ENCODE measurements at places on chromosomes 12 and 14.
A peak's percentile ranks its signal among the peaks of the same experiment; 100 is the strongest.

DNA sequence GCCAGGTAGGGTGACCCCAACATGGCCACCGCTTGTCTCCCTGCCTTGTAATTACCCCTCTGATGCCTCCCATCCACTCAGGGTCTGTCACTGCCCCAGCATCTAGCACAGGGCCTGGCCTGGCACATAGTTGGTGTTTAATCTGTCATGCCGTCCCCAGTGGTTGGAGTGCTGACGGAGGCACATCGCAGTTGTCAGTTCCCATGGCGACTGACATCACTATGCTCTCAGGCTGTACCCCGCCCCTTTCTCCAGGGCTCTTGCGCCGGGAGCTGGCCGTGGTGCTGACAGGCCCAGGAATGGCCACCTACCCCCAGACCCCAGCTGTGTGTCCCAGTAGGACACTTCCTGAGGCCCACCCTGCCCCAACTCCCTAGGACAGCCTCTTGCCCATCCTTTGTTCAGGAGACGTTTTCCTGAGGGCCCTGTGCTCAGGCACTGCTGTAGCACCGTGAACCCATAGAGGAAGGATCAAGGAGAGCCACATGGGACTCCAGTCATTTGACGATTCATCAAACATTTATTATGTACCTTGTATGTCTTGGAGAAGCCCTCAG is 23.0 kb downstream of the FAM222A start:
- DNase-seq: peak; percentile 42

DNA sequence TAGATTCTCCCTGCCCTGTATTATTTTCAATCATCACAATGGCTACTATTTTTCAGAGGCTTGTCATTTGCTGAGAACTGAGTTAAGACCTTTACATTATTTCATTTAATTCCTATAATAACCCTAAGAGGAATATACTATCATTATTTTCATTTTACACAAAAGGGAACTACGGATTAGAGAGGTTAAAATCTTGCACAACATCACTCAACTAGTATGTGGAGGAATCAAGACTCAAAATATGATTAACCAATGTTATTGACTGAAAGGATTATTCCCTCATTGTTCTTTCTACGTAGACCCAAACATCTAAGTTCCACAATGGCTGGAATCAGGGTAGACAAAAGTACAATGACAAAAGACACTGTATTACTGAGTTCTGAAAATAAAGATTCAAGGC is 45.0 kb downstream of the GPR65 start:
- DNase-seq: no peak

DNA sequence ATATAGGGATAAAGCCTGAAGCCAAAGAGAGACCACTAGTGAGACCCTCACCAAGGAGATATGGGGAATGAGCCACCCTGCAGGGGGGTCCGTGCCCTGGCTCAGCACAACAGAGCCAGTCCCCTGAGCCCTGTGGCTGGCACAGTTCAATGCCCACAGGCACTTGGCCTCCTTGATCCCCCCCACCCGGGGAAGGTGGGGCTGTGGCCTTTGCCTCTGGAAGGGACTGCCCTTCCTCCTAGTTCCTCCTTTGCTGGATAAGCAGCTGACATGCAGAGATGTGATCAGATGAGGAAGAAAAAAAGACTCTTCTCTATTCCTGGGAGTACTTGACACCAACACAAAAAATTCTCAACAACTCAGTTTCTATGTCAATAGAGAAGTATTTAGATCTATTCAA is 19.9 kb downstream of the TTC7B start:
- no peak for DNase-seq

DNA sequence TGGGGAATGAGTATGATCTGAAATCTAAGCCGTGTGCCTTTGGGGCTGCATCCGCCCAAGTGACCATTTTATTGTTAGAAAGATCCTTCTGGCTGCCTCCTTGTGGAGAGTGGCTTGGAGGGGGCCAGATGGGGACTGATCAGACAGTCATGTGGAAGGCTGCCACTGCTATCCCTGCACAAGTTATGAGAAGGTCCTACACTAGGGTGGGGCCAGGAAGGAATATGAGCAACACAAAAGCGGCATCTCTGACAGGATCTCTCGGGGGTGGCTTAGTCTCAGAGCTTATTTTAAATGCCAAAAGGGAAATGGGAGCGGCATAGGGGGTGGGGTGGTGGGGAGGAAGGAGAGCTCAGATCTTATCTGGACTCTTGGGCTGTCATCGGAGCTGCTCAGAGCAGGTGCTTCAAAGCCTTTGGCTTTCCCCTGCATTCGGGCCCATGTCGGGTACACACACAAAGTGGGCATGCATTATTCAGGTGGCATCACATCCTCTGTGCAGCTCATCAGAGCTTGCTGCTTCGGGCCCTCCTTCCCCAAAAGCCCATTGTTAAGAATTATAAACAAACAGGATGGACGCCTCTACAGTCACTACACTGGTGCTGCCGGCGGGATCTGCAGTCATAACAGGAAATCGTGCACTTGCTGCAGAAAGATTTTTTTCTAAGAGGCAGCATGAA is 805.4 kb downstream of the VRK1 start:
- no peak for DNase-seq

DNA sequence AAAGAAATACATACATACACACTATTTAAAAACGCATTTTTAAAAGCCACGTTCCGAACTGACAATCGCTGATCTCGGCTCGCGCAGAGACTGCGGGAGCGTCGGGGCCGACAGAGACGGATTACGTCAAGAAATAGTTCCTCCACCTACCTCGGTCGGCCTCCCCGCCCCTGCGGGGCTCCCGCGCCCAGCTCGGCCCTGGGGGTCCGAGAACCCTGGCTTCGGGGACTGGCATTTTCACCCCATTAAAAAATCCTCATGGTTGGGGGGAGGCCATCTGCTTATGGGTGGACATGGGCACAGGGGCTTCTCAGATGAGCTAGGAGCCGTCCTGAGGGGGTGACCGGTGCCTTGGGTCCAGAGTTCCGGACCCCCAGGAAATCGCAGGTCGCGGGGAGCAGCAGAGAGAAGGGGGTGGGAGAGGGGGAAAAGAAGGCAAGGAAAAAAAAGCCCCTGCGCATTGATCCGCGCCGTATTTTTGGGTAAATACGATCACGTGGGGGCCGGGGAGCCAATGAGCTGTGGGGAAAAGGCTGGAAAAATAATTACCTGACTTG is 324 bp upstream of the HOXC9 start:
- DNase-seq: no peak

DNA sequence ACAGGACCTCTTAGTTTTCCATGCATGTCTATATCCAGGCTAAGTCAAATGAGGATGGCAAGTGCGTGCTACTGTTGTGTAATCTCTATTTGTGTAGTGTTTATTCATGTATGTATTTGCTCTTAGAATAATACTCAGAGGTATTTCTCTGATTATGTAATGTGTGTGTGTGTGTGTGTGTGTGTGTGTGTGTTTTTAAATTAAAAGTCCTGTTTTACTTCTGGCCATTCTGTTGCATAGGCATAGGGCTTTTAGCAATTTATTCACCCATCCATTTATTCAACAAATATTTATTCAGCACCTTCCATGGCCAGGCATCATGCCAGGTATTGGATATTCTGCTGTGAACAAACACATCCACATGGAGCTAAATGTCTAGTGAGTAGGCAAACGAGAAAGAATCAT is 63.5 kb downstream of the PELI2 start:
- DNase-seq: no peak

- DNase-seq: no peak
Observed at GRCh38 chr12:95200128-95200894, 17.0 kb downstream of the FGD6 start.

DNA sequence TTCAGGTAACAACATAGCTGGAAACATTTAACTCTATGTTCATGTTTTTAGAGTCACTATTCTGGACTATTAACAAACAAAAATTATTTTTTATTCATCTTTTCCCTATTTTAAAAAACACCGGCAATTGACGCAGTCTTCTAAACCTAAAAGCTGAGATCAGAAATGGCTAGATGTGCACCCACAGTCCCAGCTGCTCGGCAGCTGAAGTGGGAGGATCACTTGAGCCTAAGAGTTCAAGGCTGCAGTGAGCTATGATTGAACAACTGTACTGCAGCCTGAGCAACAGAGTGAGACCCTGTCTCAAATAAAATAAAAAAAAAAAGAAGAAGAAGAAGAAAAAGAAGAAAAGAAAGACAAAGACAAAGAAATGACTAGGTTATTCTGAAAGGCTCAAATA is 64.5 kb downstream of the PAX9 start:
- no peak for DNase-seq

DNA sequence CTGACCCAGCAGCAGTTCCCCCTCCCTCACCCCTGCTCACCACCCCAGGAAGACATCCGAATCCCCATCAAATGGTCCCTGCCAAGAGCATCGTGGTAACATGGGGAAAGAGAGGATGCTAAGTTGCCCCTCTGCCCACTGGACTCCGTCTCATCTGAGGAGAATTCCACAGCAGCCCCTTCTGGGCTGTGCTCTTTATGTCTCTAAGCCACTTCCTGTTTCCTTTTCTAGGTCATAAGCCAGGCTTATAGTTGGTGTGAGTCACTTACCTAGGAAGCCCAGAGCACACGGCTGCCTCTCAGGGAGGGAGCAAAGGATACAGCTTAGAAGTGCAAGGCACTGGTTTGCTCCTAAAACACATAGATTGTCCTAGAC is 76.0 kb downstream of the VCPKMT start:
- peak; percentile 71 for DNase-seq

DNA sequence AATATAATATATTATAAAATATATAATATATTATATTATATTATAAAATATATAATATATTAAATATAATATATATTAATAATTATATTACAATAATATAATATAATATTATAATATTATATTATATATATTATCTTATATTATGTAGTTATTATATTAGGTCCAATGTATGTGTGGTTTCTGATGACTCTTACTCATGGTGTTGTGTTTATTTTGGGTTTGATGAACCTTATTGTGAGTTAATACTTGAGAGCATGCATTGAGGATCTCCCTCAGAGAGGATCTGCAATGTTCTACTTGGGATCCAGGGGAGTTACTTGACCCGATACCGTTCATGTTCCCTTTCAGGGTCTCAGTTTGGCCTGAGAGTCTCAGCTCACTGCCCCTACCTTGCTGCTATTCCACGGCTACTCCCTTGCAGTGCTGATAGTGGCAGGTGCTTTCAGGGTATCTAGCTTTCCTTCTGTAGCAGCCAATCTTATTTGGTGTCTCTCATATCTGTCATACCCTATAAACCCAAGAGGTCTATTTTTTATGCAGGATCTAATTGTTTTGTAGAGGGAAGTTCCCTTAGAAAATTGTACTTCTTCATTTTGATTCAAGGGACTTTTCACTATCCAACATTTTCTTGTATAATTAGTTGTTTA is 89.1 kb upstream of the ZDHHC17 start:
- no peak for DNase-seq

DNA sequence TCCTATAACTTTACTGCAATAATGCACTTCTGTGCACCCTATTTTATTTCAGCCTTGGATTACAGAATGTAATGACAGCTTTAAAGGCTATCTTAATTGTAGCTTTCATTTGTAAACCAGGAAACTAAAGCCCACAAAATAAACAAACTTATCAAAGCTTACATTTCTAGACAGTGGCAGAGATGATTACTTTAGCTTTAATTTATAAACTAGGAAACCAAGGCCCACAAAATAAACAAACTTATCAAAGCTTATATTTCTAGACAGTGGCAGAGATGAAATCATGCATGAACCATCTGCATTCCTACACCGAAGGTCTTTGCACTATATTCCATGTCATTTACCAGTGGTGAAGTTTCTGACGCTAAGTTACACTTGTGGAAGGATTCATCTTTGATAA is 74.4 kb downstream of the PRKD1 start:
- peak; percentile 21 for DNase-seq

- DNase-seq: peak; percentile 93
Observed at GRCh38 chr12:88247241-88247643, 105.1 kb downstream of the TMTC3 start.

GRCh38 chr12:62069976-62070375 is 190.2 kb upstream of the USP15 start:
- no peak for DNase-seq

- DNase-seq: peak; percentile 26
Observed at GRCh38 chr12:70317781-70318180, 48.3 kb upstream of the KCNMB4 start.

DNA sequence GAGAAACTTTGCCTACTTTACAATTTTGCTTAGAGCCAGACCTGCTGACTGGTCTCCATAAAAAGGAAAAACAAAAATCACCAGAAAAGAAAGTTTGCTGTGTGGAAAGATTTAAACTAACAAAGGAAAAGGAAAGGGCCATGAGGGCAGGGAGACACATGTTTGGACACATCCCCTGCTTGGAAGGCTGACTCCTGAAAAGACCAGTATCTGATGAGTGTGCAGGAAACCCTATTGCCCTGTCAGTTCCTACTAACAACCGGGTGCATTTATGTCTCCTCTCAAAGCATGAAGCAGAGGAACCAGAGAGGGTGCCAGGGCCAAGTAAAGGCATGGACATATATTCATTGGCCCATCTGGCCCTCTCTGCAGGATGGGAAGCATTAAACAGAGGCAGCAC is 7.0 kb upstream of the STAB2 start:
- no peak for DNase-seq
